ENCODE measurements at places on chromosomes 7 and 10.
A peak's percentile ranks its signal among the peaks of the same experiment; 100 is the strongest.

- no peak for DNase-seq
These were observed 196.1 kb downstream of the NXPH1 start for GRCh38 chr7:8629504-8629903.

- DNase-seq = peak; percentile 55
These were observed 7.3 kb downstream of the SKIDA1 start for GRCh38 chr10:21518149-21518640.

GRCh38 chr10:89001729-89002072 is 11.1 kb downstream of the FAS start:
- no peak for DNase-seq

DNA sequence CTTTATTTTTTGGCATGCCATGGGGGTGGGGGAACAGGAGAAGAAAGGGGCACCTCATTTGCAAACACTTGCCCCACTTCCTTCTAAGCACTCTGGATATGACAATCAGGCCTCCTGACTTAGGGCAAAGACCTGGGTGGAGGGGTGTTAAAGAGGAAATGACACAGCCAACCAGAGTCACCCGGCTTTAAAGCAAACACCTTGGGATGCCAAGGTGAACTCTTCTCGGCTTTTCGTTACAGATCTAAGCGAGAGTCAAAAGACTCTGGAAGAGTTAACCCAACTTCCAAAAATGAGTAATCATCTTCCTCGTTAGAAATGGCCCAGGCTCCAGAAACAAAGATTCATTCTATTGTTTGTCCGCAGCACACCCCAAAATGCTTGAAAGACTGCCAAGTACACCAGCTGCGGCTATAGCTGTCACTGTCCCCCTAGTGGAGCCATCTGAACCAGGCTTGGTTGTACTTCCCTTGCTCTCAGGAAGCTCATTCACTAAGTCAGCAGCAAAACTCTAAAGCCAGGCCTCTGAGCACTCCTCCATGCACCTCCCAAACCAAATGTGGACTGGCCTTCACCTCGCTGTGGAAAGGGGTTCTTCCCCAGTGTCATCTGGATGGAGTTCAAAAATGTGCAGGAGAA is 24.8 kb downstream of the FAM53B start:
- peak; percentile 85 for DNase-seq

DNA sequence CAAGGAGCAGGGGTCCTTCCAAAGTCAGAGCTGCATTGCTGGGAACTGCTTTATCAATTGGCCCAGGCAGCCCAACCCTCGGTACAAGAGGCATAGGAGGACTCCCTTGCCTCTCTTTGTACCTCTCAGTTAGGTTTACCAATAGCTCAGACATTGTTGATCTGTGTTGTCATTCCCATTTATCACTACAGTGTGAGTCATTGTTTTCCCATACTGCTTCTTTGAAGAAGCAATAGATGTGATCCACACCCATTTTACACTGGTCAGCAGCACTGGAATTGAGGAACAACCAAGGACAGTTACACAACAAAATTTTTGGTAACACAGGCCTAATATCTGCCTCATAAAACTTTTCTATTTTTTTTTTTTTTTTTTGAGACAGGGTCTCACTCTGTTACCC is 307.2 kb downstream of the SNX13 start:
- DNase-seq = no peak

- DNase-seq = no peak
These were observed 21.3 kb upstream of the EVX1 start for GRCh38 chr7:27221201-27221797.

- DNase-seq = no peak
These were observed 17.2 kb upstream of the PPP1R9A start for GRCh38 chr7:94890216-94890615.

- no peak for DNase-seq
These were observed 19.9 kb downstream of the ACSL5 start for GRCh38 chr10:112393827-112394226.

GRCh38 chr7:156560075-156560474 is 80.5 kb upstream of the RNF32 start:
- no peak for DNase-seq

- DNase-seq = no peak
These were observed 113.8 kb upstream of the CACUL1 start for GRCh38 chr10:118868589-118868988.

DNA sequence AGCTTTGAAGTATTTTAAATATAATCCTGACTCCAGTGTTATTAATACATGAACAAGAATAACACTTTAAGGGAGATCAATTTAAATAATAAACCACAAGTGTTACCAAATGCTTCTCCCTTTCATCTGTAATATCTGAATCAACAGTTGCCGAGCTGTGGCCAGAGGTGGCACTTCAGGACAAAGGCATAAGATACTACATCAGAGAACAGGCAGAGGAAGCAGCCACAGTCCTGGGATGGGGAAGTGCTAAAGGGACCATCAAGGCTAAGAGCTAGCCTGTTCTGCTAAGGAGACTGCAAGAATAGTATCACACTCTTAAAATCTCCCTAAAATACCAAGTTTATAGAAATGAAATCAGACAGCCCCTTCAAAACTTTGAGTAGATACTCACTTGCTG is 378.2 kb upstream of the PRKCQ start:
- DNase-seq = no peak

DNA sequence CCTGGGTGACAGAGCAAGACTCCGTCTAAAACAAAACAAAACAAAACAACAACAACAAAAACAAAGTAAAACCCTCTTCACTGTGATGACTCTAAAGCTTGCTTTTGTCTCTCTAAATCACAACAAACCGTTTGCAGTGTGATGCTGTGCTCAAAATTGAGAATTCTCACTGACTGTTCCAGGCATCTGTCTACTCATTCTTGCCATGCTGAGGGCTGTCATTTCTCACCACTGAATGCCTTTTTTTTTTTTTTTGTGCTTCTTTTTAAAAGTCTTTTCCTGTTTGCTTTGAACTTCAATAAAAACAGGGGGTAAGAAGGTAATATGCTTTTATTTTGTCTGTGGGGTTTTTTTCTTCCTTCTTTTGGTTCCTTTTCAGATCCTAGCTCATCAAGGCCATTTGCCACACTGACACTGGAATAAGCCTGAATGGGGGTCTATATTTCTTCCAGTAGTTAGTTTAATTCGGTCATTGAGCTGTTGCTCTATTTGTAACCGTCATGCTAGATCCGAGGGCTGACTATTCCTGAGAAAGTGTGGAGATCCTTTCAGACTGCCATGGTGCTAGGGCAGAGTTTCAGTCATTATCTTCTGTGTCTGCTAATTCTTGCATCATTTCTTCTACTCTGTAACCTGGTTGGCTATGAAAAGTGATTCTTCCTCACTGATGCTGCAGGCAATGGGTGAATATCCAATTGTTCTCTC is 10.6 kb downstream of the FAS start:
- DNase-seq = no peak

Data from right hindlimb (tissue), 1 donor.